ENCODE measurements at places on chromosomes 16 and 17.

GRCh38 chr17:80992077-80992947, 671 bp downstream of the CHMP6 start:
- DNase-seq: no peak

DNA sequence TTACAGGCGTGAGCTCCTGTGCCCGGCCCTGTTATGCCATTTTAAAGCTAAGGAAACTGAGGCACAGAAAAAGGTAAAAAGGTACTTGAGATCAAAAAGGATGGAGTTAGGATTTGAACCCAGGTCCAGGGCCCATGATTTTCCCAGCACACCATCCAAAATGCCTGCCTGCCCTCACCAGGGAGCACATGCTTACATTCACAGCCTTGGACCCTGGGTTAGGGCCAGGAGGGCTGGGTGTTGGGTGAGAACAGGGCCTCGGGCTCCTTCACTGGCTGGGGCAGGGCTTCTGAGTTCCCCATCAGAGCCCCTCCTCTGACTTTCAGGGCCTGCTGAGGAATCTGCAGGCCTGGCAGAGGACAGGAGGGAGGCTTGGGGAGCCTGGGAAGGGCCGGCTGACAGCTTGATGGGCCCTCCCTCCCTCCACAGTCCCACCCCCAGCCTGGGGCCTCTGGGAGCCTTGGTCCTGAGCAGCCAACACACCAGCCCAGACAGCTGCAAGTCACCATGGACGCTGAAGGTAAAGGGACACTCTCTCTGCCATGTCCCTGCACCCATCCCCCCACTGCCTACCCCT, at the start of gene QPRT:
QPRT (plus strand) TSS at position 490 of the 577 bp plus-strand sequence; CDS start at position 508, 18 bp downstream.
- no peak for DNase-seq

GRCh38 chr17:7177191-7177953, 1.8 kb downstream of the ASGR1 start:
- no peak for DNase-seq

GRCh38 chr16:82509691-82510430, 116.9 kb upstream of the CDH13 start:
- DNase-seq: no peak

GRCh38 chr16:86354641-86355513, 155.4 kb upstream of the FOXF1 start:
- DNase-seq: no peak

DNA sequence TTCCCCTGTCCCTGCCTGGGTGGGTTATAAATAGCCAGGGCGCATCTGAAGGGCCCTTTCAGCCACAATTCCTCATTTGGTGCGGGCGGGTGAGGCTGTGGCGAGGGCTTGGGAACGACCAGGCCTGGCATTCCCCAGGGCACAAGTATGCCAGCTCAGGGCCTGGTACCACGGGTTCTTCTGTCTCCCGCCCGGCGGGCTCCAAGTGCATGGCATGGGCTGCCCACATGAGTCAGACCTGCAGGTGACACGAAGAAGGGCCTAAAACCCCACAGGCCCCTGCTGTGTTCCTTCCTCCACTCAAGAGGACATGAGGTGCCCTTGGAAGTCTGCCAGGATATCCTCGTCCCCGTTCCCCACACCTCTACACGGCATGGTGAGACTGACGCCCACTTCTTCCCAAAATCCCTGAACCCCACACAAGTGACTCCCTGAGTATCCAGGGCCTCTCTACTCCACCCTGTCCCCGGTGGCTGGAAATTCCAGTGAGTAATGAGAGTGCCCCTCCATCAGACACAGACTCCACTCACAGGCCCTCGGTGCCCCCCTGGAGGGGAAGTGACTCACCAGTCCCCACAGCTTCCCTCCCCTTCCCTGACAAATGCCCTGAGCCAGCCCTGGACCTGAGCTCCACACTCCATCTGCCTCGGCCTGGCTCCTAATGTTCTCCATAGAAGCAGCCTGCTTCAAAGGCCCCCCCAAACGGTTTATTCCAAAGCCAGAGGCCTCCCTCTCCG, 68.8 kb downstream of the ABR start:
- DNase-seq: no peak

DNA sequence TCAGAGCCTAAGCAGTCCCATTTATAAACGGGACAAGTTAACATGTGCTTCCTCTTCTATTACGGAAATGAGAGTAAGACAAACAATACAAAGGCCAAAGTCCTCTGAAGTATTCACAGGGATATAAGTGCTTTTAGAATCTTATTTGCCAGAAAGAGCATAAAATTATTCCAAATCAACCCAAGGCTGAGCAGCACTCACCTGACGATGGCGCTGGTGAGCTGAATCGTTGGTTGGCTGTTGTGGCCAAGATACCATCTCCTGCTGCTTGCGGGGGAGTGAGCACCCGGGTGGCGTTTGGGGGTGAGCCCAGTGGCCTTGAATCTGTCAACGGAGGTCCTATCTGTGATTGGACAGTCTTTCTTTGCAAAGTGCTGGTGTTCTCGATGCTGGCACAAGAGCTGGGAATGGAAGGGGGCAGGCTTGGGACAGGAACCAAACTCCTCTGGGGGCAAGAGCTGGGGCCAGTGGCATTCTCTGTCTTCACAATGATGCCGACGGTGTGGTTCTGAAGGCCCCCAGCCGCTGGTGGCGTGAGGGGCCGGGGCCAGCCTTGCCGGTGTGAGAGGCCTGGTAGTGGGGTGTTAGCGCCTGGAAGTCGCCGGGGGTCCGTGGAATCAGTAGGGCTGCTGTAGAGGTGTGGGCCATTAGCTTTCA, 9.5 kb upstream of the DHRS13 start:
- DNase-seq: no peak

DNA sequence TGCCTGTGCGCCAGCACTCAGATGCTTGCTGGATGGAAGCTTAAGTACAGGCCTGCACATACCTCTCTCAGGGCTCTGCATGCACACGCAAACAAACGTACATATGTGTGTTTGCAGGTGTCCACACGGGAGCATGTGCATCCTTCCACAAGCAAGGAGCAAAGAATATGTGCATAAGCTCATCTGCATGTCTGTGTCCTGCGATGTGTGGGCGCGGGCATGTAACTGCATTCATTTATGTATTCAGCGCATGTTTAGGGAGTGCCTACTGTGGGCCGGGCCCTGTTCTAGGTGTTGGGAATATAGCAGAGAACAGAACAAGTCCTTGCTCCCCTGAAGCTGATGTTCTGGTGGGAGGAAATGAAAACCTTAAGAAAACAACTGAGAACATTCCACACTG, 13.7 kb downstream of the TRPV2 start:
- DNase-seq: no peak

GRCh38 chr16:1045993-1046911, 26.3 kb upstream of the SSTR5 start:
- DNase-seq: no peak

DNA sequence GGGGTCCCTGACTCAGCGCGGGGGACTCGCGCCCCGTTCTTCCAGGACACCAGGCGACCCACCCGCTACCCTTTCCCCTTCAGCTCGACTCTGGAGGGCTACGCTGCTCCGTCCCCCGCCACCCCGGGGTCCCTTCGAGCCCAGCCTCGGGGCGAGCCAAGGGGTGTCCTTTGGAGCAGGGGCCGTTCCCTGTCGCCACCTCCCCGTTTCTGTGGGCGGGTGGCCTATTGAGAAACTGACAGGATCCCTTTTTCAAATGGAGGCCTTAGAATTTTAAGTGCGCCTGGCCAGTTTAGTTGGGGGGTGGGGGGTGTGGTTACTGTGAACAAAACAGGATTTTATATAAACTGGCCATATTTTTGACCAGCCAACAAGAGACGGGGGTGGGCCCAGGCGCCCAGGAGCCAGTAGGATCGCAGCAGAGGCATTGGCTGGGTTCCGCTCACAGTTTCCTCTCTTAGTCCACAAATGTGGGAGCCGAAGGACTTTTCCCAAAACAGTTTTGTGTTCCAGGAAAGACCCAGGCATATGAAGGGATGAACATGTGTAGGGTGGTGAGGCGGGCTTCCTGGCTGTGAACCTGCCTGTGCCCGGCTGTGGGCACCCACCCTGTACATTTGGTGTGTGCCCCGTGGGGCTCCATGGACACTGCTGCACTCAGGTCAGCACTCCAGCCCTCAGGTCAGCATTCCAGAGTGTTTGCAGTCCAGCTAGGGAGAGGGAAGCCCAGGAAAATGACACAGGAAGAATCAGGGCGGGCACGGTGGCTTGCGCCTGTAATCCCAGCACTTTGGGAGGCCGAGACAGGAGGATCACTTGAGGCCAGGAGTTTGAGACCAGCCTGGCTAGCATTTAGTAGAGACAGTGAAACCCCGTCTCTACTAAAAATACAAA, 722 bp upstream of the TIMP2 start:
- DNase-seq: no peak

GRCh38 chr17:37769050-37769449, 24.2 kb upstream of the HNF1B start:
- no peak for DNase-seq

GRCh38 chr16:27759967-27760788, 210.2 kb downstream of the KATNIP start:
- no peak for DNase-seq

DNA sequence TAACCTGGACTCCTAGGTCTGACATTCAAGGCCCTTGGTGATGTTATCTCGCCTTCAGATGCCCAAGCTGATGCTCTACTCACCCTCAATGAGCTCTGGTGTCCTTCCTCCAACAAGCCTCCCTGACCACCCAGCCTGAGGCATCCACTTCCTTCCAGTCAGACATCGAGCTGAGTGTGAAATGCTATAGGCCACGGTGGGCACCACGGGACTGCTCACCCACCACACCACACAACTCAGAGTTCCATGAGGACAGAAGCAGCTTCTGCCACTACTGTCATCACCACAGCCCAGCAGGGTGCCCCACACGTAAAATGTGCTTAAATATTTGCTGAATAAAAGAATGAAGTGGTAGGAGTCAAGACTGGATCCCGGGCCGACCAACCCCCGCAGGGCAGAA, 12.0 kb downstream of the CREBBP start:
- DNase-seq: no peak

- DNase-seq: no peak
These were observed 813.6 kb upstream of the EEF2KMT start for GRCh38 chr16:5911241-5911640.

GRCh38 chr16:88938777-88939244, 38.2 kb downstream of the CBFA2T3 start:
- no peak for DNase-seq

DNA sequence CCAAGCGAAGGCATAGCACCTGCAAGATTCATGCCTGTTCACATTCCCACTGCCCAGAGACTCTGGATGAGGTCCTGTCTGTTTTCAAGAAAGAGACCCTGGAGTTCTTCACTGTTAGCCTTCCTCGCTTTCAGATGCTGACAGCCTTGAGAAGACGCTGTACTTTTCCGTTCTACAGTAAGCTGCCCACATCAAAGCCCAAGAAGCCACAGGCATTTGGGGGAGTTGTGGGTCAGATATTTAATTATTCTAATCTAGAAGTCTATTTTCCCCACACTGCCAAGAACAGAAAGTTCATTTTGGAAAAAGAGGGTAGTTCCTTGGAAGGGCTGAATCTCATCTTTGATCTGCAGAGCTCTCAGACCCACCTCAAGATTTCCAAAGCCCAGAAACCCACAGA, 127.9 kb downstream of the AXIN2 start:
- DNase-seq: no peak

DNA sequence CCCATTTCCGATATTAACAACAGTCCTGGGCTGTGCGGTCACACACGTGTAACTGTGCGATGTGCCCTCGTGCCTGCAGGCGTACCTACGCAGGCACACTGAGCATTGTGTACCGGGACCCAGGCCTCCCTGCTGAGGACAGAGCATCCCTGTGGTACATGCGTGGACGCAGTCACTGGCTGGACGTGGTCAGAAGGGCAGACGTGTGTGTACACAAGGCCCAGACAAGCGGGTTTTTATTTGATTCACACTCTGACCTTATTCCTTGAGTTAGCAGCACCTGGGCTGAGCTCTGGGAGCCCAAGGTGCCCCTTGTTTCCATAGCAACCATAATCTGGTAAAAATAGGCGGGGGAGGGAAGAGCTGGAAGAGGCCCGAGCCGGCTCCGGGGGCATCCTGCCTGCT, 19.5 kb downstream of the RAP1GAP2 start:
- DNase-seq: no peak

DNA sequence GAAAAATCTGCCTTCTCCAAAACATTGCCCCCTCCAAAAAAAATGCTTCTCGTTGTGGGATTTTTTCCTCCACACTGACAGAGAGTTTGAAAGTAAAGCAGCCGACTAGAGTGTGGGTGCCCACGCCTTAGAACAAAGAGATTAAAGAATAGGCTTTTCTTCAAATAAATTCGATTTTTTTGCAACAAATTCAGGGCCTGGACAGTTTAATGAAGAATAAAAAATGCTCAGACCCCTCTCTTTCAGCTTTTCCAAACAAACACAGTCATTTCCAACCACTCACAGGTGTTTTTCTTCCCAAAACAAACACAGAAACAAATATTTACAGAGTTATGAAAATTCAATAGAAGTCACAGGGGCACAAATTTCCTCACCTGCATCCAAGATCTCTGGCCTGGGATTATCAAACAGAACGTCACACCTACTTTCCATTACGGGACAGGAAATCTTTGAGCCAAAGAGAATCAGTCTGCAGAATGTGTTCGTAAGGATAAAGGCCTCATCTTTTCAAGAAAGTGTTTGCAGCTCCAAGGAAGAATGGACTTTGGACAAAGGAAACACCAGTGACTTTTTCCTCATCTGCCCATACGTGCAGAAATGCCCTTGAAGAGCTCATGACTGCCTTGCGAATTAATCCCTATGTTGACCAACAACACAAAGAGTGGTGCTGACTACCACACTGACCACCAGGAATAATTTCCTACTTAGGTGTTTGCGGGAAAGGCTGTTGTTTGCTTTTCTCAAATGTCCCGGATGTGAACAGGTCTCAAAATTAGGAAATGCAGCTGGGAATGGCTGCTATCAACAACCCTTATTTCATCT, 31.3 kb upstream of the TOX3 start:
- DNase-seq: no peak

DNA sequence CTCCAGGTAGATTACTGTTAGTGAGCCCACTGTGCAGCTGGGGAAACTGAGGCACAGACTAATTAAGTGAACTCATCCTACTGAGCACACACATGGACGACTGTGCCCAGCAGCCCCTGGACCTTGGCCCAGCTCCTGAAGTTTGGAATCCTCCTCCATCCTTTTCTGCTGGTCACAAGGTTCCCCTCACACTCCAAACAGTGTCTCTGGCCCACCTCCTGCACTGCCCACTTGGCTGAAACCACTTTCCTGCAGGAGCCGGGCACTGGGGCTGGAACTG, 3.6 kb downstream of the RHBDF2 start:
- DNase-seq: no peak

GRCh38 chr16:84714028-84714427, 14.2 kb downstream of the USP10 start:
- no peak for DNase-seq

DNA sequence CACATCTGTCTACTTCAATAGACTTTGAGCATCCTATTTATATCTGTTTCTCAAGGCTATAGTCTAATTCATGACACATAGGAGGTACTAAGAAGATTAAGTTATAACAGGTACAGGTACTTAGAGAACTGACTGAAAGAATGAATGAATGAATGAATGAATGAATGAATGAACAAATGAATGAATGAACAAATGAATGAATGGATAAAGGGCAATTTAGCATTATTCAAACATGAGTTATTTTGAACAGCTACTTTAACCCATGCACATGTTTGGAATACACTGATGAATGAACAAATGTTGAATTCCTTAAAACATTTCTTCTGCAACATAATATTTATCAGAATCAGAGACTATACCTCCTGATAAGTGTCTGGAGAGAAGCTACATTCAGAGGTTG, 1165.6 kb upstream of the CDH8 start:
- no peak for DNase-seq

All from NCI-H2107 (cell line).